ENCODE measurements at places on chromosomes 7 and 10.

DNA sequence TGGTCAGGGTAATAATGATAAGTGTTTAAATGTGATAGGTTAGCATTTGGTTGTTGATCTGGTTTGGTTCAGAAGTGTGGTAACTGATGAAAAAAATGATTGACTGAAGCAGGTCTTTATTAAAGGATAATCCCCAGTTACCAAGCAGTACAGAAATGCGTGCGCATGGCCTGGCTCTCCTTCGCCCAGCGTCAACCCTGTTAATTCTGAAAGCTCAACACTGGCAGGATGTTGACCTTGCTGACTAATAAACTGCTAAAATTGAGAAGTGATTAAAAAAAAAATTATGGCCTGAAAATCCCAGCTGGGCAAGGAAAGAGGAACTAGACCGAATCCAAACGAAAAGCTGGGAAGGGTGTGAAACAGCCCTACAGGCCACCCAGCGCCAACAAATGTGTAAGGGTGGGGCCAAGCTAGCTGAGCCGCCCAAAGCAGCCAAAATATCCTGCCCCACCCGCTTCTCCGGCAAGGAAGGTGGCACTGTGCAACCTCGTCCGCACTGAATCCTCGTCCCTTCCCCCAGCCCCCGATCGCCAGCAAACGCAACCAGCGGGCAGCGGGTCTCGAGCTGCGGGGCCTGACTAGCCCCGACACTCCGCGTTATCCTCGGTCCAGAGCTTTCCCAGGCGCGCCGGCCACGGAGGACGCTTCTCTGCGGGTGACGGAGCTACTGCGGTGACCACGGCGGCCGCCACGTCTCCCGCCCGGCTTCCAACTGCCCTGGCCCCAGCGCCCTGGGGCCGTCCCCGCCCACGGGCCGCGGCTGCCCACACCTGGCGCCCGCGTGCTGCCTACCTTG, 561 bp downstream of the SHTN1 start:
- DNase-seq = peak; percentile 84

- DNase-seq = no peak
Measured at GRCh38 chr7:132300599-132301277, 275.5 kb downstream of the PLXNA4 start.

- no peak for DNase-seq
Measured at GRCh38 chr10:107834706-107835105, 670.2 kb upstream of the SORCS1 start.

DNA sequence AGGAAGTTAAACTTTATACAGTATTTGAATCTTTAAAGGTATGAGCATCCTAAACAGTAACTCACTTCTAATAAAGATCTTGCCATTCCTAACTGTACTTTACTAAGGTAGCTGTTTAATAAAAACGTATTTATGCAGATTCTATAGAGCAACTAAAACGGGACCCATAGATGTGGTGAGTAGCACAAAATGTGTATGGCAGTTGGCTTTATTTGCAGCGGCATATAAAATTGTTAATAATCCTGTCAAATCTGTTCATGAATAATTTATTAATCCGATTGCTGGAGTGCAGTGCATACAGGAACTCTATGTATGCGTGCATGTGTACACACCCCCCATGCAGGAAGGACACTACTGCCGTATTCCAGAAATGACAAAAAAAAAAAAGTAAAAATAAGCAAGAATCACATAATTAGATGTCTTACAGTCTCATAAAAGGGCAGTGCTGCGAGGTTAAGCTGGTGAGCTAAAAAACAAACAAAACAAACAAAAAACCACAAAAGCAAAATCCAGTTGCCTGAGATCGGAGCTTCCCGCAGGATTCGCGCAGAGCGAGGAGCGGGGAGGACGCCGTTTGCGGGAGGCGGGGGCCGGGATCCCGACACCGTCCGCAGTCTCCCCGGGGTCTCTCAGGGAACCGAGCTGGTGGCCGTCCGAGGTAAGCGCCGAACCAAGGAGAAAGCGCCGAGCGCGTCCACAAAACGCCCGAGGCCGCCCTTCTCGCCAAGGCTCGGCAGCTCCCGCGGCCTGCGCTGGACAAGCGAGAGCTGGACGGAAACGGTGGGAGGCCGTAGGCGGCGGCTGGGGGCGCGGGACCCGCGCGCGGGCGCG, 518 bp upstream of the COMMD3 start:
- peak; percentile 81 for DNase-seq

DNA sequence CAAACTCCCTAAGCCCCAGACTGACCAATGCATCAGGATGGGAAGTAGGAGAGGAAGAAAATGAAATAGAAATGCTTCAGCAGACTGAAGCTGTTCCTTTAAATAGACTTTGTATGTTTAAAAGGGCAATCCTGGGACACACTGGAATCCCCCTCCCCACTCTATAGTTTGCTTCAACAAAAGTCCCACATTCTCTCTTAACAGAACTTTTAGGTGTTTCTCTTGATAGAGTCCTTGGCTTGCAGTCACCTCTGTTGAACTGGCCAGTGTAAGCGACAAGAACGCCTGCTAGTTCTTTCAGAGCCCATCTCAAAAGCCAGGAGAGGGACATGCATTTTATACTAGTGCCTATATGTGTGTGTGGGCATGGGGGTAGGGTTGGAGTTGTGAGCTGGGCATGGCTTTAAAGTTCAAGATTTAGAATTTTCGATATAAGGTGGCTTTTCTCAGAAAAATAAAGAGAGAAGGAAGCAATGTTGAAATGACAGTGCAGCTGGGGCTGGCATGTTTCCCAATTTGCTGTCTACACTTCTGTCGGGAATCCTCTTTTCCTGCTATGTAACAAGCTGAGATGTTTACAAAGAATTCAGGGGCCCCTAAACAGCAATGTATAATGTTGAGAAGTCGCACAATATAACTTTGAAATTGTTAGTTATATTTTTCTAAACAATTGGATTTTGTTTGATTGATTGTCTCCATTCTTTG, 2.1 kb downstream of the TBX20 start:
- no peak for DNase-seq

- DNase-seq = no peak
Measured at GRCh38 chr7:146681487-146681886, 564.9 kb downstream of the CNTNAP2 start.

DNA sequence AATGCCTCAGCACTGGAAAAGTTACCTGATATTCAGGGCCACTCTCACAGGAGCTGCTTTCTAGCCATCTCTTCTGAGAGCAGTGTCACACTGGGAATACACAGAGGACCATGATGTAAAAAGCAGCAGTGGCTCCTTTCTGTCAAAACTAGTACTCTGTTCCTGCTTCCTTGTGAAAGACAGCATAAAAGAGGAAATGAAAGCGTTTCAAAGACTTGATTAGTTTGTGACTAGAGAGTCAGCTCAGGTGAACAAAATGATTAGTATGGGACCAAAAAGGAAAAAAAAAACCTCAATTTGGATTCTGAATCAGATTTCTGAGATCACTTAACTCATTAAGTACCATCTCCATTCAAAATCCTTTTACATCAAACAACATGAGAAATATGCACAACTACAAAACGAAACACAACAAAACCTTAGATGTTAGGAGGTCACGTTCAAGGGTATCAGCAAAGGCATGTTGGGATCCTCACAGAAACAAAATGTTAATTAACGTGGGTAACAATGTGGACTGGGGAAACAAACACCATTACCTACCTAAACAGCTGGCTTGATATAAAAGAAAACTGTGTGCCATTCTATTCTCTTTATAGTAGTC, 103.7 kb downstream of the MACC1 start:
- no peak for DNase-seq

GRCh38 chr7:132610995-132611394, 34.7 kb upstream of the PLXNA4 start:
- DNase-seq = no peak

DNA sequence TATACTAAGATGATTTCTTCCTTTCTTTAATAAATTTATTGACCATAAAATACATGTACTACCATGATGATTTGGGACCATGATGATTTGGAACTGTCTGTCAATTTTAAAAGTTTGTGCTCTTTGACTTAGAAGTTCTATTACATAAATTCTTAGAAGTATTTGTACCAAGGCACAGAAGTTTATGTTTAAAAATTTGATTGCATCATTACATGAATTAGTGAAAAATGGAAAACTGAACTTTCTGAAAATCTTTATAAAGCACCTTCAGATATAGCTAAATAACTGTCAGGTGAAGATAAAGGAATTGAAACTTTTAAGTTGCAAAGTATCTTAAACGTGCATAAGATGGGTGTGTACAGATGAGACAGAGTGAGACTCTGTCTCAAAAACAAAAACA, 32.0 kb downstream of the MALSU1 start:
- DNase-seq = no peak

All from suprapubic skin (tissue), 4 donors.